GM04504 (cell line): ENCODE measurements at places on chromosomes 16 and 17.
A peak's percentile ranks its signal among the peaks of the same experiment; 100 is the strongest.

DNA sequence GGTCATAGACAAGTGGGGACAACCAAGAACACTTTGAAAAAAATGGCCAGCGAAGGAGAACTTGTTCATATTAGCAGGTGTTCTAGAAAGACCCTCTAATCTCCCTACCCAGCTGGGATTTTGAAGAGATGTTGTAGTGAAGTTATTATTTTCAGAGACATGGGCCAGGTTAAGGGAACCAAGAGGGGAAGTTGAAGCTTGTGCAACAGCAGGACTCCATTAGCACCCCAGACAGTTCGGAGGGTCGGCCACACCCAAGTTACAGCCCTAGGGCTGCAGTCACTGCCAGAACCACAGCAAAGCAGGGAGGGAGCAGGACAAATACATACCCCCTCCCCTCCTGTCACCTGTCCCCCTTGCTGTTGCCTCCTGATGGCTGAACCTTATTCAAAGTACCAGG, 42.3 kb downstream of the WSB1 start:
- no peak for DNase-seq

DNA sequence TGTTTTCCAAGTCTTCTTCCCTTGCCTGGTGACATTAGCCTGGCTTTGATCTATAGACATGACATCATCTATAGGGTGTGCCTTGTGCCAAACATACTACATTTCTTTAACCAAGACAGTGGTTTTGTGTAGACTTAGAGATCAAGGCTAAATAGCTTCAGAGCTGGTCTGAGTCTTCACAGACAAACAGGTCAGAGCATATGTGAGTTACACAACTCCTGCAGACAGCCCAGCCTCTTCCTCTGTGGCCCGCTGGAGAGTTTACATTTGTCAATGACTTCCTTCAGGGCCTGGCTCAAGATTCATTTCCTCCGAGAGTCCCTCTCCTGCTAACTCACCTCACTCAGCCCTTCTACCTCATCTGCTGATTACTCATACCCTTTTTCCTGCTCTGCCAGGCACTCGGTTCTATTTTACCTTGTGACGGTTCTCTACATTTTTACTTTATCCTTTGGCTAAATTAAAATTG, 73.1 kb upstream of the TANC2 start:
- peak; percentile 57 for DNase-seq

GRCh38 chr17:45771271-45771959, 12.7 kb upstream of the CRHR1 start:
- no peak for DNase-seq

- peak; percentile 70 for DNase-seq
These were observed 6.6 kb downstream of the VASN start for GRCh38 chr16:4378161-4378666.

- DNase-seq = no peak
These were observed 26.3 kb downstream of the CNTNAP1 start for GRCh38 chr17:42708588-42708987.

DNA sequence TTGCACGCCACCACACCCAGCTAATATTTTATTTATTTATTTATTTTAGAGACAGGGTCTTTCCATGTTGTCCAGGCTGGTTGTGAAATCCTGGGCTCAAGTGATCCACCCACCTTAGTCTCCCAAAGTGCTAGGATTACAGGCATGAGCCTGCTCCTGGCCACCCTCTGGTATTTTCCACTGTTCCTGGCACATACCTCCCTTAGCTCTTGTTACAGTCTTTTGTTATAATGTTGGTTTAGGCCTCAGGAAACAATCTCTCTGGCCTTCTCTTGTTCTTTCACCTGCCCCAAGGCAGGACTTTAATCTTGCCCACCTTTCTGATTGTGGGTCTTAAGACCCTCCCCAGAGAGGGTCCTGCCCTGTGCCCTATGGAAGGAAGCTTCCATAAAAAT, 3.6 kb upstream of the CYTH1 start:
- DNase-seq = no peak

DNA sequence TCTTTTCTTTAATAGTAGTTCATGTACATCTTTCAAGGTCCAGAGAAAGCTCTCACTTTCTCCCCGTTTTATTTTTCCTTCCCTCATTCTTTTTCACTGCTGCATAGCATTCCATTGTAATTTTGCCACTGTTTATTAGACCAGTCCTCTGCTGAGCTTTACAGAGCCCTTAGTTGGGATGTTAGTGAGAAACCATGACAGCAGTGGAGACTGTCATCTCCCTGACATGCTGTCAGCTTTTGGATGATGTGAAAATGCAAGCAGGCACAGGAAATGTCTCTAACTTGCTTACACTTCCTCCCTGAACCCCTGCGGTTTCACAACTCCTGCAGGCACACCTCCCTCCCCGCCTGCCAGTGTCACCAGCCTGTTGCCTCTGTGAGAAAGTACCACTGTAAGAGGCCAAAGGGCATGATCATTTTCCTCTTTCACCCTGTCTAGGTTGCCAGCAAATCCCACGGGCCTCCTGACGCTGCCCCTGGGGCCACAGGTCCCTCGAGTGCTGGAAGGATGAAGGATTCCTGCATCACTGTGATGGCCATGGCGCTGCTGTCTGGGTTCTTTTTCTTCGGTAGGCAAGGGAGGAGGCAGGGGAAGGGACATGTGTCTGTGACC, at the start of gene ITGAL:
Gene ITGAL (plus strand): TSS at position 415 of the 615 bp plus-strand sequence. CDS start 96 bp downstream, at position 511.
- no peak for DNase-seq

DNA sequence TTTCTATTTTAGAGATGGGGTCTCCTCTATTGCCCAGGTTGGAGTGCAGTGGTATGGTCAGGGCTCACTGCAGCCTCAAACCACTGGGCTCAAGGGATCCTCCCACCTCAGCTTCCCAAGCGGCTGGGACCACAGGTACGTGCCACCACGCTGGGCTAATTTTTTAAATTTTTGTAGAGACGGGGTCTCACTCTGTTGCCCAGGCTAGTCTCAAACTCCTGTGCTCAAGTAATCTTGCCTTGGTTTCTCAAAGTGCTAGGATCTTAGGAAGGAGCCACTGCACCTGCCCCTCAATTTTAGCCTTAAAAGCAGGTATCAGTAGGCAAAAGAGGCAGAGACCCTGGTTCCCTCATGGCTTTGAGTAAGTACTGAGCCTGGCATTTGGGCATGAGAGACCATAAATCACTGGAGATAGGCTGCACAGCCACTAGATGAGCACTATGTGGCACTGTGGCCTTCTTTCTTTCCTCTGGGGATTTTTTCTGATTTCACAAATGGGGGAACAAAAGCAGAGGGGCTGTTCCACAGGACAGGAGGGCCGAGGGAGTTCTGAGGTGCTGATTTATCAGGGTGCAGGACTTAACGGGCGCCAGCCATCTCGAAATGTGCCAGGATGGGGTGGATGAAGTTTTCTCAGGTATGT, 82.2 kb downstream of the PLXDC1 start:
- no peak for DNase-seq

DNA sequence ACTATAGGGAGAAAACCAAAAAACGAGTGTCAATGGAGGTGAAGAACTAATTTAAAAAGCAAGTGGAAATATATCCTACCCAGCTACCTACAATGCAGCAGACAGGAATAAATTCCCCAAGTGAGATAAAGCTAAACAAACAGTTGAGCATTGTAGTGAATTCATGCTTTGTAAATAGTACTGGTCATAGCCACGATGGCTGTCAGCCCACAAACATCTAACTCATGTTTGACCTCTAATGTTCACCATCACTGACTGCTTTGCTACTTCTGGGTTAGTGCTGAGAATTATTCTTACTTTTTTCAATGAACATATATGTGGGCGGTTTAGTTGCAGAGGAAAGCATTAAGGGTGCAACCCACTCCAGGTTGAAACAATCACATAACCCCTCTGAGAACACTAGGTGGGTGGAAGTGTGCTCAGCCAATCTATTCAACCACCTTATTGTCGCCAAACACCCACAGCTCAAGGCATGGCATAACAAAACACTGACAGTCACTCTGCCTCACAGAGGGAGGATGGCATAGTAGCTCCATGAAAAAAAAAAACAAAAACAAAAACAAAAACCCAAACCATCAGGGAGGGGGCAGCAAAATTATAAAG, 264.1 kb downstream of the ZFHX3 start:
- DNase-seq = no peak

GRCh38 chr17:35866341-35866950, 2.2 kb downstream of the HEATR9 start:
- DNase-seq = peak; percentile 6

DNA sequence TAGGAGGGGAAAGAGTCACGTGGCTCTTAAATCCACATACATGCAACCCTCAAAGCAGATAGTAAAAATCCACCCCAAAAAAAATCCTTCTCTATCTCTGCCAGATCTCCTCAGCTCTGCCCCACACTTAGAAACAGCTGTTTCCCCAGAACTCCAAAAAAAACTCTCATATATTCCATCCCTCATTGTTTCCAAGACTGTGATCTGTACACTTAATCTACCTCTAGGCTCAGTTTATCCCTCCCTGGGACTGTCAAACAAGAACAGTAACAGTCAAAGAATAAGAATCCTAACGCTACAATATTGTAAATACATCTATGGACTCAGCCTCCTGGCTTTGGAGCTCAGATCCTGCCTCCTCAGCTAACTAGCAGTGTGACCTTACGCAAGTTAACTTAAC, 11.6 kb downstream of the CUEDC1 start:
- DNase-seq = no peak

DNA sequence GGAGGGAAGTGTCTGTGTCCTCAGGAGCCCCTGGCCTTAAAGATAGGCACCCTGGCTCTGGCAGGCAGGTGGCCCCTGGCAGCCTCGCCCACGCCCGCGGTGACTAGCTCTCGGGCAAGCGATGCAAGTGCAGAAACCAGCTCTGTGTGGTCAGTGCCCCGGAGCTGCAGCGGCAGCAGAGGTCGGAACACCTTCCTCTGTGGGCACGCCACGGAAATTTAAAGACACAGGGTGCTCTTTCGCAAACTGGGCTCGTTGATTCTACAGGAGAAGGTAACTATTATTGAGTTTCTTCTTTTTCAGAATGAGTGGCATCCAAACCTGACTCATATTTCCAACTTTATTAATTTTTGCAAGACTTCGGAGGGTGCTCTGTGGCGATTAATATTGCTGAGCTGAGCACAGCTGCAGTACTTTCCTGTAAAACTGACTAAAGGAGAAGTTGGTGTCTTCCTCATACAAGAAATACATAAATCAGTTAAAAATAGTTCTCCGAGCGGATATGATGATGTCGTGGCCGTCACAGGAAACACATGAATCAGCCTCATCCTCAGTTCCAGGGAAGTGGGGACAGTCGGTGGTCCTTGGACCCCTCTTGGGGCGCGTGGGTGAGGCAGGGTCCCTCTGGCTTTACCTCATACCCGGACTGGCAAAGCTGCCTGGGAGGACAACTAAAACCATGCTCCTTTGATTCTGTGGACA, 120.2 kb downstream of the METRNL start:
- no peak for DNase-seq

DNA sequence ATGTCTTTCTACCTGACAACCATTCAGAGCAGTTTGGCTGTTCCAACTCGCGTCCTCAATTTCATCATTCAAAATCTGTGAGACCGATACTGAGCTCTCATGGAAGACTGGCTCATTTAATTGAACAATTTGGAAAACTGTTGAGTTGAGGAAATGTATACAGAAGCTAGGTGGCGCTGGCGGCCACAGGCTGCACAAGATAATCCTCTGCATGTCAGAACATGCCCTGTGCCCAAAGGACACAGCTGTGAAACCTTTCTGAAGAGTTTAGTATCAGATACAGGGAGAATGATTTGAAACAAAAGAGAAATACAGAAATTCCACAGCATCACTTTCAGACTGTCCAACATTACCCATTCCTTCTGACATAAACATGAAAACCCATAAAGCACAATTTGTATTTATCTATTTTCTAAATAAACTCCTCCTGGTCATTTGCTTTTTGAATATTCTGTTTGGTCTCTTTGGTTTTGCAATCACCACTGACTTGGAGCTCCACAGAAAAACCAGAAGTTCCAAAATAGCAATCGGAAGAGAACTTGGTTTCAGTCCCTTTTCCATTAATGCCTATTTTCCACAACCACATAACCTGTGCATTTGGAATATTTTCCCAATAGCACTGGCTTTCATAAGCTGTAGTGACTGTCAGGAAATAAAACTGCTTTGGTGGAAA, 192.8 kb downstream of the MAP2K6 start:
- DNase-seq = peak; percentile 61
